ENCODE measurements at places on chromosomes 1 and 21.
A peak's percentile ranks its signal among the peaks of the same experiment; 100 is the strongest.

GRCh38 chr1:6807782-6808181, 22.5 kb downstream of the CAMTA1 start:
- DNase-seq, result no peak

- peak; percentile 47 for DNase-seq
Measured at GRCh38 chr1:182054698-182055326, 6.7 kb downstream of the ZNF648 start.

- DNase-seq, result no peak
Measured at GRCh38 chr1:245481261-245481660, 326.5 kb downstream of the KIF26B start.

DNA sequence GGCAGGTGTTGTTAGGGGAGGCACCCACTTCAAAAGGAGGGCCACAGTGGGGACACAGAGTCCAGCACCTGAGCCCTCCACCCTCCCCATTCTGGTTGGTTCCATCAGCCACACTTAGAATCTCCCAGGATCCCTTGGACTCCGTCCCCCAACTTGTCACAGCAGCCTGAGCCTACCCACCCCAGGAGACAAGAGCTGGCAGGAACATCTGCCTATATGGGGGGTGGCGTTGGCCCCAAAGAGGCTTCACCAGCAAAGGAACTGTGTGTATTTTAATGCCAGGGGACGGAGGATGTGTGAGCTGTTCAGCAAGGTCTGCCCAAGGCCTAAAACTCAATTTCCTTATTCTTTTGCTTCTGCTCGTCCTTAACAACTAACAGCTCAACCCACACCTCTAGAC, 86.4 kb upstream of the TMEM51 start:
- DNase-seq, result no peak

DNA sequence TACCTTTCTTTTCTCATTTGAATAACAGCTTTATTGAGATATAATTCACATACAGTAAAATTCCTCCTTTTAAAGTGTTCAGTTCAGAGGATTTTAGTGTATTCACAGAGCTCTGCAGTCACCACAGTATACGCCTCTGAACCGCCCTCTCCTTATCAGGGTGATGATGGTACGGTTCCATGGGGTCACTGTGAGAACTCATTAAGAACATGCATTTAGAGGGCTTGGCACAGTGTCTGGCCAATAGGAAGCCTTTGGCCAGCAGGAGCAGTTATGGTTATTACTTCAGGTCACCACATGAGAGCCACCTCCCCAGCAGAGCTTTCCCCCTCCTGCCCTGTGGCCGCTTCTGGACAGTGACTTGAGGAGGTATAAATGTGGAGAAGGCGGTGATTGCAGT, 27.3 kb downstream of the KCNQ4 start:
- no peak for DNase-seq

GRCh38 chr1:67213164-67213563, 46.9 kb downstream of the IL23R start:
- DNase-seq, result no peak

- DNase-seq, result no peak
Measured at GRCh38 chr1:147600119-147601111, 59.1 kb downstream of the BCL9 start.

DNA sequence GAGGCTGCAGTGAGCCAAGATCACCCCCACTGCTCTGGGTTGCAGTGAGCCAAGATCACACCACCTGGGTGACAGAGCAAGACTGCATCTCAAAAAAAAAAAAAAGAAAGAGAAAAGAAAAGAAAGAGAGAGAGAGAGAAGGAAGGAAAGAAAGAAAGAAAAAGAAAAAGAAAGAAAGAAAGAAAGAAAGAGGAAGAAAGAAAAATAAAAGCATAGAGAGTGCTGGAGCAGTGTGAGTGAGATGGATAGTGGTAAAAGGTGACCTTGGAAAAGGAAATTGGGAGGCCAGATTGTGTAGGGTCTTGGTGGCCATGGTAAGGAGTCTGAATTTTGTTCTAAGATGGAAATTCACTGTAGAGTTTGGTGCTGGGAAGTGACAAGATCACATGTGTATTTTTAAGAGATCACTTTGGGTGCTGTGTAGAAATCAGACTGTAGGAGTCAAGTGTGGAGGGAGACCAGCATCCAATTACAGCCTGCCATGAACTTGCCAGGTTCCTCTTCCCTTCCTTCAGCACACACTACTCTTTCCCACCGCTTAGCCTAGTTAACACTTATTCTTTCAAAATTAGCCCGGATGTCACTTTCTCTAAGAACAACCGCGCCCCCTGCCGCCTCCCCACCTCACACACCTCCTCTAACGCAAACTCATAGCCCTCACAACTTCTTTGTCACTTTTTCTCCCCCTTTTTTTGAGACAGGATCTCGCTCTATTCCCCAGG, 17.9 kb downstream of the MTX1 start:
- peak; percentile 87 for DNase-seq

GRCh38 chr1:90400131-90400530, 317.0 kb downstream of the BARHL2 start:
- no peak for DNase-seq

DNA sequence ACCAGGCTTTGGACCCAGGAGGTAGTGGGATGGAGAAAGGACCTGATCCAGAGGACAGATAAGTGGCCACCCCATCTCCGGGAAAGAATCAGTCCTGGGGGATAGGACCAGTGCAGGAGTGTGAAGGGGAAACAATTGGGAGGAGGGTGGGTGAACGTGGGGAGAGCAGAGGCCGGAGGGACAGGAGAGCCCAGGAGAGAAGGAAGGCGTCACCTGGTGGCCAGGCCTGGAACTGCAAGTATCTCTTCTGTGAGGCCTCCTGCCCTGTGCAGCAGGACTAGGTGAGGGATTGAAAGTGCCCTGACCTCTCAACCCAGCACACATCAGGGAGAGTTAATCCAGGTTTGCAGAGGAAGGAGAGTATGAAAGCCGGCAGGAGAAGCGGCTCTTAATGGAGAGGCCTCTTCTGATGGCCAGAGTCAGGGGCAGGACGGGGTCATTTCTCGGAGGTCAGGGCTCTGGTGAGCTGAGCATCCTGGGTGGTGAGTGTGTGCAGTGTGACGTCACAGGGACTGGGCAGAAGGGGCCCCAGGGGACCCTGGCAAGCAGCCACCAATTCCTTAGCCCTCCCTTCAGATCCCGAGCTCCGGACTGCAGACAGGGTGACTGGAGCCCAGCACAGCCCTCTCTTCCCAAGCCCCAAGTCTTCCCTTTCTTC, 9.2 kb upstream of the LAD1 start:
- peak; percentile 44 for DNase-seq

- DNase-seq, result no peak
Measured at GRCh38 chr1:8682573-8682972, 134.9 kb downstream of the RERE start.

DNA sequence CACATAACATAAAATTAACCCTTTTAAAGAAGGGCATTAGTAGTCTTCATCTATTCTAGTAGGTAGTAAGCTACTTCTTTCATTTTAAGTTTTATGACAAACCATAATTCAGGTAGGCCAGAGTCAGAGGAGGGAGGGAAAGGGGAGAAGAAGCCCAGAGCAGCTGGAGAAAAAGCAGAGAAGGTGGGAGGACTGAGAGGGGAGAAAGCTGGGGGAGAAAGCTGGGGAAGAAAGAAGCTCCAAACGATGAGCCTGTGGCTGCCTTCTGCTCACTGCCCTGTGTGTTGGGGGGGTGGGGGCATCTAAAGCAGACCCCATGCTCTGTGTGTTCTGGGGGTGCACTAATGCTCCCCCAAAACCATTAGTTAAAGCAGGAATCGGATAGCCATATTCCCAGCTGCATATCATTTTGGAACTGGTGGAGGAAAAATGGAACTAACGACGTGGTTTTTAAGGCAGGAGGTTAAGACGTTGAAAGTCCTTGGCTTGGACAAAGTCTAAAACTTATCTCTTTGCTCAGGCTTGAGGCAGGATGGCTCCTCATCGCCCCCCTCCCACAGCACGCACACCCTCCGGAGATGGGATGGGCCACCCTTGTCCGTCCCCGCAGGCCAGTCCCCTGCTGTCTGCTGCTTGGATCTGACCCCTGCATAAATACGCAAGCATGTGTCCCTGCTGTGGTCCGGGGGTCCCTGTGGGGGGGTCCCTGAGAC, 184.2 kb downstream of the DYRK1A start:
- no peak for DNase-seq

DNA sequence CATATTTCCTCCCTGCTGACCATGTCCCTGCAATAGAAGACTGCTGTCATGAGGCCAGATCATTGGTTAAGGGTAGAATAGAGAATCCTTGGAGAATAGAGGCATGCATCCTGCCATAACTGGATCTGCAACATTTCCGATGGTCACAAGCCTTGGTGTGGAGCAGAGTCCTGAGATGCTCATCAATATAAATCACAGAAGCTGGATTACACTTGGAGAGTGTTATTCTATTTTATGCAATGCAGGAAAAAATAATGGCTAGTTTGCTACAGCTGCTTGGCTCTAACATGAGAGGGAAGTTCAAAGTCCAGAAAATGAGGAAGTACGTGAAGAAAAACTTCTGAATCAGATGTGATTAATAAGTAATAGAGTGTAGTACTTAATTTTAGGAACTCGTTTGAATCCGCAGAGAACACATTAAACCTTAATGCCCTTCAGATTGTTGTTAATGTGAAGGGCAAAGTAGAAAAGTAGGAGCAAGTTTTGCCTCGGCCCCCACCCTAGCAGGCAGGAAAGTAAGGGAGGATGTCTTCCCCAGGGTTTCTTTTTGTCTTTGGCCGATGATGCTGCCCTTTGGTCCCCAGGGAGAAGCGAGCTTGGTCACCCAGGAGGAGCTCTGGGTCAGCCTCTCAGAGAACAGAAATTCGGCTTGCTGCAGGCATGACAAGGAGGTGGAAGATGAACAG, 59.5 kb downstream of the KCNK1 start:
- no peak for DNase-seq

DNA sequence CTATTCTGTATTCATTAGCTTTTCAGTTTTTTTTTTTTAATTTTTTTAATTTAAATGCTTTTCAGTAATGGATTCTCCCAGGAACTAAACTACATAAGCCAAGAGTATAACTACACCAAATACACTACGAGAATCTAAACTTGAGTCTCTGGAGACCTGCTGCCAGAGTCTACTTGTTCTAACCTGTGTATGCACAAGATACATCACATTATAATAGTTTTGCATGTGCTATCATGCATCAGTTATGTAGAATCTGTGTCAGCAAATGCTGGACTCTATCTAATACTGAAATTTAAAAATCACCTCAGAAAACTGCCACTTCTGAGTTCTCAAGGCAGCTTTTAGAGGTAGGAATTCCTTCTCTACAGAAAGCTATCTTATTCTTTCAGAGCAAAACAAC, 146.3 kb upstream of the GREM2 start:
- DNase-seq, result no peak

DNA sequence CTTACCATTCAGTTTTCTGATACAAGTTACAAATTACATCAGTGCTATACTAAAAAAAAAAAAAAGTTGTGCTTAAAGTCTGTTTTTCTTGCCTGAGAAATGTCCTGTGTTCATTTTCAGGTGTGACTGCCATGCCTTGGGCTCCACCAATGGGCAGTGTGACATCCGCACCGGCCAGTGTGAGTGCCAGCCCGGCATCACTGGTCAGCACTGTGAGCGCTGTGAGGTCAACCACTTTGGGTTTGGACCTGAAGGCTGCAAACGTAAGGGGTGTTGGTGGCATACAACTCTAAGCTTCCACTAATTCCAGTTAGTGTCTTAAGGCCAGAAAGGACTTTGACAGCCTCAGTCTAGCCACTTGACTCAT, 60.1 kb upstream of the LAMC2 start:
- DNase-seq, result no peak

- DNase-seq, result peak; percentile 71
Measured at GRCh38 chr1:85278853-85279314, 2.5 kb upstream of the BCL10 start.

GRCh38 chr1:43460988-43461693, 7.4 kb upstream of the HYI start:
- no peak for DNase-seq

- no peak for DNase-seq
Measured at GRCh38 chr1:4838231-4838630, 183.8 kb downstream of the AJAP1 start.

- no peak for DNase-seq
Measured at GRCh38 chr1:94383966-94384408, 34.2 kb upstream of the ABCD3 start.

DNA sequence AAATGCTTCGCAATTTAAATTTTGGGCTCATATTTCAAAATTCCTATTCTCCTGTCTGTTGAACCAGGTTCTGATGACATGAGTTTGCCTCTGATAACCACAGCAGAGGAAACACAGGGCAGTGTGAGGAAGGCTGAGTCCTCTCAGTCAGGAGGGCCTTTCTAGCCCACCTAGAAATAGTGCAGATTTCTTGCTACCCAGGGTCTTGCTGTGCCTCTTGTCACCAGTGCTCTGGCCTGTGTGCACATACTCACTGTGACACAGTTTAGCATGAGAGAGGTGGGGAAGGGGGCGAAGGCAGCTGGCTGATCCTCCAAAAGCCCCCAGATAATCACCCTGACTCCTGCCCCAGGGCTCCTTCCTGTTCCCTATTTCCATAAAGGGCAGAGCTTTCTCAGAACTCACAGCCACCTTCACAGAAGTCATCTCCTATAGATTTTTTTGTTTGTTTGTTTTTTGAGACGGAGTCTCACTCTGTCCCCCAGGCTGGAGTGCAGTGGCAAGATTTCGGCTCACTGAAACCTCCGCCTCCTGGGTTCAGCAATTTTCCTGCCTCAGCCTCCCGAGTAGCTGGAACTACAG, 23.7 kb downstream of the ERRFI1 start:
- DNase-seq, result no peak

GRCh38 chr21:32687643-32688345, 40.0 kb downstream of the SYNJ1 start:
- DNase-seq, result no peak

DNA sequence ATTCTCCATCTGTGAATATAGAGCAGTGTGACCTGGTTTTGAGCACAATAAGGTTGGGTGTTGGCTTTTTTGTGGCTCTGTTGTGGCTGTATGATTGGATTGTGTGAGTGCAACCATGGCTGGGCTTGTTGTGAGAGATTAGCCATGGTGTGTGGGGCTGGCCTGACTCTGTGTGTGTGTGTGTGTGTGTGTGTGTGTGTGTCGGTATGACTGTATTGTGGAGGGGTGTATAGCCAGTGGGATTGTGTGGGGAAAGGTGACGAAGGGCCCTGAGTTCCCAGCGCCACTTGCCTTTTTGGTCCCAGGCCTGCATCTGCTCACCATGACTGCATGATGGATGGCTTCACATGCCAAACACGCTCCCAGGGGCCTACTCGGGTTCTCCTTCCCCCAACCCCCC, 5.9 kb upstream of the SLC6A9 start:
- DNase-seq, result no peak

- no peak for DNase-seq
Measured at GRCh38 chr1:175839779-175840669, 96.6 kb upstream of the TNR start.

DNA sequence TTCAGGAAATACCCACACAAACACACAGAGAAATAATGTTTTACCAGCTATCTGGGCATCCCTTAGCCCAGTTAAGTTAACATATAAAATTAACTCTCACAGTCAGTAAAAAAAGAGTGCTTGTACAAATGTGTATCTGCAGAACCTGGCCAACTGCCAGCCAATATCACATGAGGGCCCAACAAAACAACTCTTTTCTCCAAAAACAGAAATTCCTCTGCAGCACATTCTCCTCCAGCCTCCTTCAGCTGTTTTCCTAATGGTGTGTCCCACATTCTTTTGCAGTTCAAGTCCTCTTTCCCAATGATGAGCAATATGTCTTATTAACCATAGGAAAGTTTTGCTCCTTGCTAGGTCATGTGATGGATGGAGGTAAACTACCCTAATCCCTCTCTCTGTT, 75.5 kb downstream of the LRRC7 start:
- DNase-seq, result no peak

GRCh38 chr1:18041685-18042355, 65.8 kb upstream of the IGSF21 start:
- DNase-seq, result no peak

Measured in CD4-positive, alpha-beta T cell treated with Interleukin-4 for 4 hours (primary cell).